ENCODE measurements at places on chromosomes 5 and 9.

DNA sequence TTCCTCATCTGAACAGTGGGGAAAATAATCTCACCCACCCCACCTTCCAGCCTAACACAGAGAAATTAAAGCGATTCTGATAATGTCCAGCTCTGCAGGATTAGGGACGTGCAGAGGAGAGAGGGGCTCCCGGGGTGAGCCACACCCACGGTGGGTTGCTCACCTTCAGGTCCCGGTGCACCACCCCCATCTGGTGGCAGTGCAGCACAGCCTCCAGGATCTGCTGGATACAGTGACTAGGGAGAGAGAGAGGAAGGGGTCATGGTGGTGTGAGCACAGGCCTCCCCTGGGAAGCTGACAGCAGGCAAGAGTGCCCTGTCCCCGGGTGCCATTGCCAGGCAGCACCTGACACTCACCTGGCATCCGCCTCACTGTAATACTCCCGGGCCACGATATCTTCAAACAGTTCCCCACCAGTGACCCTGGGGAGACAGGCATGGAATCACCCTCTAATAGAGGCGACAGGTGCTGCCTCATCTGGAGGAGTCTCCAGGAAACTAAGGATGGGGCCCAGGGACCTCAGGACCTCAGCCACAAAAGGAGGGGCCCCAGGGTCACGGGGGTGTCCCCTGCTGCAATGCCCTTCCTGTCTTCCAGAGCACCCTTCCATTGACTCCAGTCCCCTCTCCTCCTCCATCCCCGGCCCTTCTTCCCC, 33.0 kb downstream of the CAMK2A start:
- DNase-seq: no peak

DNA sequence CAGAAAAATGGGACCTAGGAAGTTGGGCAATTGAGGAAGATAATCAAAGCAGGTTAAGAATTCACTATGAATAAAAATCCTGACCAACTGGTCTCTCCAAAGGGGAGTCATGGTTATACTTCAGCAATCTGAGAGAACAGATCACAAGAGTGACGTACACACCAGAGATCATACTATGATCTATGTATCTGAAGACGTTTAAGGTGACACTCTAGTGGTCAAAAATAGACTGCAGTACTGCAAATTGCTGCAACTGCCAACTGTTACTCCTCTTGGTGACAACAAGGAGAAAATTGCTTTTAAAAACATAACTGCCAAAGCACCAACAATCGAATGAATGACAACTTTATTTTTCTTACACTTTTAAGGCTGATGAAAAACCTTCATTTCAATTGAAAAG, 4.9 kb downstream of the AK6 start:
- DNase-seq: no peak

DNA sequence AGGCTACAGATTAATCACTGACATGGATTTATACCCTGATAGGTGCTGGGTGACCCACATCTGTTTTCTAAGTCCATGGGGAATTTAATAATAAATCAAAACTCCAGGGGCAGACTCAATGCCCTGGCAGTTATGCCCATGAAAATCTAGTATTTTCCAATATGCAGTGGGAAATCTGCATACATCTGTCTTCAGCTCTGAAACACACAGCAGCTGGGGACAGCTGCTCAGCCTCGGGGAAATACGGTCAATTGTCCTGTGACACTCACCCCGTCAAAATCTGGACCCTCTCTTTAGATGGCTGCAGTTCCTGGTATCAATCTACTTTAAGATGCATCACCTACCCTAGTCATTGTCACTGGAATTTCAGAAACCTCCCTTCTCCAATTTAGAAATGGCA, 12.7 kb upstream of the C1QTNF3 start:
- no peak for DNase-seq

- DNase-seq: no peak
These were observed 98.5 kb upstream of the LMX1B start for GRCh38 chr9:126515001-126515872.

DNA sequence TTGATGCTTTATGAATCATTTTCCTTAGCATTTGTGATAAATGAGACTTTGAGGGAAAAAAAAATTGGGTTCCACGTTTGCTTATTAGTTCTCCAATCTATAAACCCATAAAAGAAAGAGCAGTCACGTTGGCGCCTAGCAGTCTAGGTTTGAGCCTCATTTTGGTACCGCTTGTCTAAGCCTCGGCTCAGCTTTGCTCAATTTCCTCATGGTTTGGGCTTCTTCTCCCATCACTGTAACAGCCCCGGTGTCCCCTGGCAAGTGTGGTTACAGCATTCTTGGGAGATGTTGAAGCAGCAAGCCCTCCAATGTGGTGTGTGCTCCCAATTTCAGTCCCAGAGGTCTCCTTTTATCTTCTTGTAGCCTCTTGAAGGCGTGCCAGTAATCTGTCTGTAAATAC, 578.4 kb downstream of the CDK5RAP2 start:
- DNase-seq: no peak

DNA sequence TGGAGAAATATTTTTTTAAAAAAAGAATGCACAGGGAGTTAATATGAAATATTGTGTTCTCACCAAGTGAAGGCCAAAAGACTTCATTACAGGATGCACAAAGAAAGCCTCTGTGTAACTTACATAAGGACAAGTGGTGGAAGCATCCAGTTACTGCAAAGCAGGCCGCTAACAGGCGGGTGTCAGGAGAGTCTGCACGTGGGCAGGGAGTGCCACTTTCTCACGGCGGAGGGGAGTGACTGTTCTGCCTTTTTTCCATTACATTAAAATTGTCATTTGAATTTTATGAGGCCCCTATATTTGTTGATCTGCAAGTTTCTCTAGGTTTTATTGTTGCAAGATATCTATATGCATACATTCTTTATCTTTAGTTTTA, 28.1 kb upstream of the SPATA31E1 start:
- no peak for DNase-seq

DNA sequence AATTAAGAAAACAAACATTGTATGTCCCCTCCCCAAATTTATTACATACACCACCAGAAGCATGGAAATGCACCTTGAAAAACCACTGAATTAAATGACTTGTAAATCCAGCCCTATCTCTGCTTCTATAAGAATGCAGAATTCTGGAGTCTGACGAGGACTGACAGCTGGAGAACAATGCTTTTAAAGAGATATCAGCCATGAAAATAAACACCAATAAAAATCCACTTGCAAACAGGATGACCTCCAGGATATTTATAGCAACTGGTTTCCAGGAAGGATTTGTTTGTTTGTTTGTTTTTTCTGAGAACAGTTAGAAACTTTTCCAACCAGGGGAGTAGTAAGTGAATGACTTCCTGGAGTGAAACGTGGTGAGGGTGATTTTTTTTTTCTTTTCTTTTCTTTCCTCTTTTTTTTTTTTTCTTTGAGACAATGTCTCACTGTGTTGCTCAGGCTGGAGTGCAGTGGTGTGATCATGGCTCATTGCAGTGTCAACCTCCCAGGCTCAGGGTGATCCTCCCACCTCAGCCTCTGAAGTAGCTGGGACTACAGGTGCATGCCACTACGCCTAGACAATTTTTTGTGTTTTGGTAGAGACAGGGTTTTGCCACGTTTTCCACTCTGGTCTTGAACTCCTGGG, 38.7 kb upstream of the SLC36A1 start:
- DNase-seq: no peak

DNA sequence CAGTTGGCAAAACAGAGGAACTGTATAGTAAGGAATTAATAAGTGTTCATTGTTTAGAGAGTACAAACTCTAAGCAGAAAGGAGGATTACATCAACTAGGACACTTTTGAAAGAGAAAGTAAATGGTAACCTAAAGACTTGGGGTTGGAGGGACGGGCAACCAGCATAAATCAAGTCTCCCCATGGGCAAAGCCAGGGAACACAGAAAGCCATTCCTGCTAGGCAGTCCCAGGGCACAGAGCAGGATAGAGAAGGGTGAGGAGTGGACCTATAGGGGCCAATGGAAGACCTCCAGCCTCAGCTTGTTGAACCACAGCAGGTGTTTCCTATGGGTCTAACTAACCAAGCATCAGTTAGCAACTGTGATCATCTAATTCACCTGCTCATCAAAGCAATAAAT, 9.2 kb upstream of the ERAP1 start:
- no peak for DNase-seq

- no peak for DNase-seq
These were observed 118.1 kb downstream of the SIL1 start for GRCh38 chr5:139079991-139080610.

DNA sequence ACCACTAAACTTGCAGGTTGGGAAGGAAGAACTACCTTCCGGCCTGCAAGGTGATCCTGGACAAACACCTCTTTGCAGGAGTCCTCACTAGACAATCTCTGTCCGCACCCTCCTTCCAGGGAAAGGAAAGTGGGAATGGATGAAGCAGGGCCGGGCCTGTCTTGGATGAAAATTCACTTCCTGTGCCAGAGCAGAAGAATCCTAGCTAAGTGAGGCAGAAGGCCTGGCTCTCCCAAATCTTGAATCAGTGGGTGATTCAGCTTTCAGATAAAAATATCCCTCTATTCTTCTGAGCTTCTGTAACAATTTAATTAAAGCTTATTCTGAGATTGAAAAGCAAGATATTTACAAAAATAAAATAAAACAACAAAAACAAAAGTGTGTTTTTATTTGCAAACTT, 281.9 kb upstream of the TLE4 start:
- DNase-seq: no peak

GRCh38 chr9:99222416-99223270, 561 bp downstream of the SEC61B start:
- no peak for DNase-seq

DNA sequence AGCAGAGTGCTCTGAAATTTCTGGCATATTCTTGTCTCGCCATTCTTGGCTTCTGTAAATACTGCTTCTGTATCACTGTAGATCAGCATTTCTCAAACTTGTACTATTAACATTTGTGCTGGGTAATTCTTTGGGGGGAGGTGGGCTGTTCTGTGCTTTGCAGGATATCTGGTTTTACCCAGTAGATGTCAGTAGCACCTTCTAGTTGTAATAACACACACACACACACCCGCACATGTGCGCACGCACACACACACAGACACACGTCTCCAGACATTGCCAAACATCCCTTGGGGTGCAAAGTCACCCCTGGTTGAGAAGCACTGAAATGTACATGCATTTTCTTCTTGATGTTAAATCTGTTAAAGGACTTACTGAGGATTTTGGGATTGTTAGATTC, 304.1 kb downstream of the MAT2B start:
- no peak for DNase-seq

GRCh38 chr9:129068990-129069861, 11.7 kb upstream of the DOLPP1 start:
- DNase-seq: peak; percentile 27

DNA sequence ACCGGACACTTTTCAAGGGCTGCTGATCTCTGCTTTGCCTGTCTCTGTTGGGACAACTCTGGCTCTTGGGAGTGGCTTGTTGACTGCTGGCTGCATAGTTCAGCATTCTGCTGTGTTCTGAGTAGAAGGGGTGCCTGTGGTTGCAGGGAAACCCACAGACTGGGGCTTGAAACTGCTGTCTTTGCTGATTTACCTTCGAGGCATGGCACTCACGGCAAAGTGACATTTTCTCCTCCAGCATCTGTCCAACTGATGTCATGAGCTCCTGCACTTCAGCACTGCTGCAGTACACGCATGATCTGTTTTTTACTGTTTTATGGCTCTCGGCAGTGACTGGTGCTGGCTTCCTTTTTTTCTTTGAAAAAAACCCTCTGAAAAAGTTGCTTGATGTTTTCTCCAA, 69.2 kb downstream of the SPATA31D1 start:
- no peak for DNase-seq

Measured in esophagus squamous epithelium (tissue), 5 donors.